Mesendoderm (in vitro differentiated cells): ENCODE measurements at places on chromosomes 5 and 9.
A peak's percentile ranks its signal among the peaks of the same experiment; 100 is the strongest.

DNA sequence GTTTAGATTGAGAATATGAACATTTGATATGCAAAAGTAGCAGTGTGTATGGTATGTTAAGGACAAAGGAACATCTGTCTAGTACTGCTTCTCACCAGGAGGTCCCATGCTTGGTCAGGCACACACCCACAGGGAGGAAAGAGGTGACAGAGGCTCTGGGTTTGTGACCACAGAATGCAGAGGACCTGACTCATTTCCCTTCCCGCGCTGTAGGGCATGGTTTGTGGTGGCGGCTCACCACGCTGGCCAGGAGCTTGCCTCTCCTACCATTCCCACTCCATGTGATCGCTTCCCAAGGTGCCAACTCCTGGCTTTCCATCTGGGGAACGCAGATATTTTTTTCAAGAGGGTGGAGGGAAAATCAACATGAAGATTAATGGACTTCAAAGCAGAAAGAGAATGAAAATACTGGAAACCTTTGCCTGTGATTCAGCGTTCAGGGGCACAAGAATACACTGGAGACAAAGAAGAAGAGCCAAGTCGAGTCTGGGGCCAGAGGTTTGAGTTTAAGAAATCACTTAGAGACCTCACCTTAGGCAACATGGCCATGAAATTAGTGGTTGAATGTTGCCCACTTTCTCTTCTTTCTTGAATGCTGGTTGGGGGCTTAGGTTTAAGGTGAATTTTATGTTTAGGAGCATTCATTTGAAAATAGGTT is 477.8 kb downstream of the CCDC171 start:
- peak; percentile 49 for DNase-seq

DNA sequence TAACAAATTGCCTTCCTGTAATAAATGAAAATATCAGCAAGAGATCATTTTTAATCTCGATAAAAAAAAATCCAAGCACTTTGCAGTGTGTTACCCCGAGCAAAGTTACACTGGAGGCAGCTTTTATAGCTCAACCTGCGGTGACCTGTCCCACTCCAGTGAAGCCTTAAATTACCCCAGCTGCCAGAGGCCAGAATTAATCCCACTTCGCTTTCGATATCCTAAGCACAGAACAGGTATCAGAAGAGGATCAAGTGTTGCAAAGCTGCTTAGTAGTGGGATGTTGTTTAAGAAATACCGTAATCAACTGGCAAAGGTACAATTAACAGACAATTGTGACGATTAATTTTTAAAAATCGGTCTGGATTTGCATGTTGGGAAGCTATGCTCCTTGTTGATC is 314.0 kb downstream of the AGTPBP1 start:
- no peak for DNase-seq

DNA sequence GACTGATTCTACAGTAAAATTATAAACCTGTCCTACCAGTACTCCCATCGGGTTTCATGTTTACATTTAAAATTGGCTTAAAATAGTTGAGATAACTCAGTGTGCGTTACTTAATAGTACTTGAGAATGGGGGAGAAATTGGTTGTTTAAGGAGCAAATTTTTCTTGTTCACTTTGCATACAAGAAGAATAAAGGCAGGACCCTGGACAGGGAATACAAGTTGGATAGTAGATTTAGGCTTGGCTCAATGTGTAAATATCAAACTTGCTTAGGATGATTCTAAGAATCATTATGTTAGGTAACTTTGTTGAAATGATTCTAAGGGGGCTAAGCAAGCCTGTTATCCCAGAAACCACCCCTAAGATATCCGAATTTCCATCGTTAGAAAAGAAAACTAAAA is 448.4 kb upstream of the TLE4 start:
- DNase-seq: no peak

- DNase-seq: no peak
These were observed 192.4 kb downstream of the ARHGEF28 start for GRCh38 chr5:73818357-73818756.

DNA sequence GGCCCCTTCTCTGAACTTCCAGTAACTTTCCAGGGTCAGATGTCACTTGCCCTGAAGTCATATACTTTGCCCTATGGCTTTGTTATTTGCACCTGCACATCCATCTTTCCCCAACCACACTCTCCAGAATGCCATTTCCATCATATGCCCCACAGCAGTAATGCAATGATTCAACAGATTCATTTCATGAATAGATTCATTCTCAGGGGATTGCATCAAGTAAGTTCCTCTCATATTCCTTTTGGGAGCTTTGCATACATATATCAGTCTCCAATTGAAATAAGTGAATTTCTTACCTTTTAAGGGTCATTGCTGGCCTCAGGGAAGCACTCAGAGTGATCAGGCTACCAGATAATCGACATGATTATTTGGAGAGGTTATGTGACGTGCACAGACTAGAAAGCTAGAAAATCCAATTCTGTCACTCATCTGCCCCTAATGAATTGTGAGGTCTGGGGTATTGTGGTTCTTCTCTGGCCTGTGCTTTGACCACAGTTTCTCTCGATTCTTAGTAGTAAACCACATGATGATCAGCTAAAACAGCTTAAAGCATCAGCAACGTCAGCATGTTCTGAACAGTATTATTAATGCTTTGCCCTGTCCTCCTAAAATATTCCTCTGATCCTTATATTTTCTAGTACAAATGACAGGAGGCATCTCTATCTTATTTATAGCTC is 179.9 kb downstream of the ATPSCKMT start:
- no peak for DNase-seq

GRCh38 chr5:149418910-149419531 is 39.9 kb upstream of the IL17B start:
- DNase-seq: no peak

GRCh38 chr5:100771181-100771580 is 131.9 kb downstream of the ST8SIA4 start:
- DNase-seq: no peak

- no peak for DNase-seq
These were observed 26.6 kb upstream of the TLR4 start for GRCh38 chr9:117677572-117677971.

DNA sequence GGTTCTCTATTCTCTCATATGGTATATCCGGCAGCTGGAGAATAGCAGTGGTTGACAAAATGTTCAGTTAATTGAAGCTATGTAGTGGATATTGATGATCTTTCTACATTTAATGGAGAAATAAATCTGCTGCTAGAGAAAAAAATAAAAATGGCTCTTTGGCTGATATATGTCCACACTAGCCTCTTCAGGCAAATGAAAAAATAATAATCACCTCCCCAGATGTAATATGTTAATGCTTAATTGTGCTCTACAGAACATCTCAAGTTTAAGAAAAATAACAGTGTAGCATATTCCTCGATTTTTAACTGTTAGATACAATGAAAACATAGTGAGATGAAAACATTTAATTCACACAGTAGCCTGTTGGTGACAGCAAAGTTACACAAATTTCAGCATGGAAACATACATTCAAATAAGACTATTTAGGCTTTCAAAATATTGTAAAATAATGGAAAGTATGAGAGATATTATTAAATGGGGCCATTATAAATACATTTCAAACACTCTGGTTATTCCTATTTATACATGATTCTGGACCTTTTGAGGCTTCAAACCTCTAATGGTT is 543.0 kb downstream of the MAT2B start:
- no peak for DNase-seq

DNA sequence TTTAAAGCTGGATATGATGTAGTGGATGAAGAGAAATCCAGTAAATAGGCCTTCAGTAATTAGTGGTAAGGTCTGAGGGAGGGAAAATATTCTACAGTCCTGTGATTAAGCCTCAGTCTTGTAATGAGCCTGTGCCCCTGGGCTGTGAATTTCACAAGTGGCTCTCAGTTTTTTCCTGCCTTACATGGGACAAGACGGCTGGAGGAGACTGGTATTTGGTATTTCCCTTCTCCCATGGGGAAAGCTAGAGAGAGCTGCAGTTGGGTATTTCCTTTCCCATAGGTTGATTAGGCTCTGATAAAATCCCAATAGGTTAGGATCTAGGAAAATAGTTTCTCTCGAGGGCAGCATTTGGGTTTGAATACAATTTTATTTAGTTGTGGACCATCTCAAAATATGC is 62.2 kb upstream of the GNA14 start:
- DNase-seq: peak; percentile 33

DNA sequence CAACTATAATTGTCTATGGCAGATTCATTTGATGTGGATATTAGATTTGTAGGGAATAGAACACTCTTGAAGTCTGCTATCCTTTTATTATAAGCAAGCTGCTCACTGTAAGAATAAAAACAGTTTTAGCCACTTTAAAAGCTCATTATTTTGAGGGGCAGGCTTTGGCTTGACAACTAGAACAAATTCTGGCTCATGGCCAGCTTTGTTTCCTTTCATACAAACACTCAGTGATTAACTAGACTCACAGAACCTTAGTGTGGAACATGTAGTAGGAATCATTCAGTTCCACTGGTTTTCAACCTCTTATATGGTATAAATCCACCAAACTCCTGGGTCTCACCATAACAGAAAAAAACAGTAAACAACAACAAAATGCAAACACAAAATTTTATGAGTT is 27.4 kb upstream of the CEP120 start:
- no peak for DNase-seq

- no peak for DNase-seq
These were observed 136.0 kb downstream of the MVB12B start for GRCh38 chr9:126462617-126463016.

DNA sequence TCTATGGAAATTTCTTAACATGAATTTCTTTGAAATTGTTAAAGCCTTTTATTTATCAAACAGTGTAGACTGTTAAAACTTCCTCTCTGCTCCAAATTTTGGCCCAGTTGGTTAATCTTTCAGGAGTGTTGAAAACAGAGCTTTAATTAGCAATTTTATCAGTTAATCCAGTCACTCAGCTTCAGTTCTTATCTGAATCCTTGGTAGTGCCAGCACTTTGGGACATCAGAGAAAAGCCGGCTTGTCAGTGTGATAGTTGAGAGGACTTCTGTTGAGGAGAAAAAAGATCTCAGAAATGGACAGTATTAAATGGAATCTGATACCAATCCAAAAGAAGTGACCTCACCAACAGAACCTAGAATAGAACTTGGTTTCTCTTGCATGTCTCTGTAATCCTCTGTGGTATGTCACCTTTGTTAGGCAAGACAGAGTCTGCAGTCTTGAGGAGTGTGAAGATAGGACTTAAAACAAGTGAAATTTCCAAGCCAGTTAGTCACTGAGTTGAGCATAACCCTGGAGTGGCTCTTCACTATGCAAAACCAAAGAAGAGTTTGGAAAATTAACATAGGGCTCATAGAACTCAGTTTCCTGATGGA is 251.8 kb downstream of the NNT start:
- peak; percentile 93 for DNase-seq

DNA sequence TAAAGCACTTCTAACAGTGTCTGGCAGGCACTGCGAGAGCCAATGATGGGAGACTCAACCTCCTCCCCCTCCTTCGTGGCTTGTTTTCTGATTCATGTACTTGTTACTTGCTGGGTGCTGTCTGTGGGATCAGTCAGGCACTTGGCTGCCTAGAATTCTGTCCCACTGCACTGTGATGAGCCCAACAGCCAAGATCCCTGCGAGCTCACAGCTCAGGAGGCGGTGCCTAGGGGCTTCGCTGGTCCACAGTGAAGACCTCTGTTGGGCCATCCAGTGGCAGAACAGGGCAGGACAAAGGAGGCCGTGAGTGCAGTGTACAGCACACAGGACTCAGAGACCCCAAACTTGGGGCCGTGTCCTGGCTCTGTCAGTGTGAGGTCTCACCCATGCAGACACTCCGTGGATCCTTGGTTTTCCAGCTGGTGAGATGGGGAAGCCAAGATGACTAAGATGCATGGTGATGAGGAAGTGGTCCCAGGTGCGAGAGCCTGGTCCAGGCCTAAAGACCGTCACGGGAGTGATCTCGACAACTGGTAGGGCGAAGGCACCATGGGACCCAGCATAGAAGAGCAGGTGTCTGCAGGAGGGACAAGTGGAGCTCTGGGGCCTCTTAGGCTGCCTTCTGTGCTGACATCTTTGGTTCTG is 19.5 kb downstream of the MYMK start:
- no peak for DNase-seq

GRCh38 chr9:37758747-37759146 is 5.1 kb downstream of the TRMT10B start:
- DNase-seq: no peak

DNA sequence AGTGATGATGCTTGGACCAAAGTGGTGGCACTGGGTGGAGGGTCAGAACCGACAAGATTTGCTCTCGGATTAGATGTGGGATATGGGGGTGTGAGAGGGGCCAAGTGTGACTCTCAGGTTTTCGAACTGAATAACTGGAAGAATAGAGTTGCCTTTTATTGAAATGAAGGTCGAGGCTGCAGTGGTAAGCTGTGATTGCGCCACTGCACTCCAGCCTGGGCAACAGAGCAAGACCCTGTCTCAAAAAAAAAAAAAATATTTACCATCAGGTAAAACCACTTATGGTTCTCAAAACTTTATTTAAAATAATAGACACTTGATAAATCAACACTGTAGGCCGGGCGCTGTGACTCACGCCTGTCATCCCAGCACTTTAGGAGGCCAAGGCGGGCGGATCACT is 27.2 kb downstream of the EXOSC2 start:
- DNase-seq: no peak

- DNase-seq: no peak
These were observed 197.7 kb downstream of the NTRK2 start for GRCh38 chr9:84867186-84867585.

DNA sequence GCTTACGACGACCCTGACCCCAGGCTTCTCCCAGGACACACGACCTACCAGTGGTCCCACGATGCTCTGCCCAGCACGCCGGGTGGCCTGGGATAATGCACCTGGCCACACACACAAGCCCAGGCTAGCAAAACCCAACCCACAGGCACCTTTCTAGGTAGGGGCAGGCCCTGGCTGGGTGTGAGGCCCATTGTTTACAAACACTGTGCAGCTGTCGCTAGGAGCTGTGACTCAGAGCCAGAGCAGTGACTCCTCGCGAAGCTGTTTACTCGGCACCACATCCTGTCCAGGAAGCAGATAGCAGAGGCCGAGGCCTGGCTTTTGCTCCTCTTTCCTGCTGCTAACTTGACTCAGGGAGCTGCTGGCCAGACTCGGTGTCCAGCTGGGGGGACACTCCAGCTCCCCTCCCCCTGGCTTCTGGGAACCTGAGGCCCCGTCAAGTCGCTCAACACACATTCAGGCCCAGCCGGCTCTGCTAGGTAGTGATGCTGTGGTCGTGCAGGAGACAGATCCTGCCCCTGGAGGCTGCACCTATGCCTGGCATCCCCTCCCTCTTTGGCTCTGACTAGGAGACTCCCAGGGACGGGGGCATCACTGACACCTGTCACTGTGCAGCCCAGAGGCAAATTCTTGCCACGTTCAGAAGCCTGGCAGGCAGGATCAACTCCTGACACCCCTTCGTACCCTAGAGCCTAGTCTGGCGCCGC is 12.8 kb upstream of the RALGDS start:
- DNase-seq: peak; percentile 98
